ENCODE measurements at places on chromosomes 3 and 15.

DNA sequence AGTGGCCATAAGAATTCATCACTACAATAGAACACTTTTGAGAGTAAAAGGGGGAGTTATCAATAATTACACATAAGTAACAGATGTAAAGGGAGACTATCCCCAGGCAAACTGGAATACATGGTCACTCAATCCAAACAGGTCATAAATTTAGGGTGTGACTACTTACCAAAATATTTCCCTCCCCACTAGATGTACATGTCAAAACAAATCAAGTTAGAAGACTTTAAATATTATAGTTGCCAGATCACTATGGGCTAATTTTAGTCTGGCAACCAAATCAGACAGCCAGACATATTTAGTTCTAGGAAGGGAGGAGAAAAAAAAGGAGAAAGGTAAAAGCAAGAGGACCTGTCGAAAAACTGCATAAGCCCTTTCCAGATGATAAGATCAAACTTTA is 23.1 kb downstream of the SLC24A5 start:
- peak; percentile 39 for DNase-seq

DNA sequence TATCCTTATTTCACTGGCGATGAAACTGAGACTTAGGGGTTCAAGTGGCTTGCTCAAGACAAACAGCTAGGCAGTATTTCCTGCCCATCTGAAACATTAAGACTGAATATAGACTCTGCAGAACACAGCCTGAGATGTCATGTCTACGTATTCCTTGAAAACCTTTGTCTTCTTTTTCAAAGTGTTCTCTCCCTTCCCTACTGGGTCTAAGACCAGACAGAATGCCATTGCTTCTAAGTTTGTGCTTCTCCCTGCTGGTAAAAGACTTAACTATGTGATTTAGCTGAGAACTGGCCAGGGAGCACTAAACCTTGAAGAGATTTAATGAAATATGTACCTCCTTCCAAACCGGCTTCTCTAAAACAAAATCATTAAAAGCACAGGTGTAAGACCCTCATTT is 9.9 kb downstream of the BCL6 start:
- DNase-seq: no peak

GRCh38 chr3:196726788-196727675 is 12.6 kb upstream of the PAK2 start:
- peak; percentile 9 for DNase-seq

DNA sequence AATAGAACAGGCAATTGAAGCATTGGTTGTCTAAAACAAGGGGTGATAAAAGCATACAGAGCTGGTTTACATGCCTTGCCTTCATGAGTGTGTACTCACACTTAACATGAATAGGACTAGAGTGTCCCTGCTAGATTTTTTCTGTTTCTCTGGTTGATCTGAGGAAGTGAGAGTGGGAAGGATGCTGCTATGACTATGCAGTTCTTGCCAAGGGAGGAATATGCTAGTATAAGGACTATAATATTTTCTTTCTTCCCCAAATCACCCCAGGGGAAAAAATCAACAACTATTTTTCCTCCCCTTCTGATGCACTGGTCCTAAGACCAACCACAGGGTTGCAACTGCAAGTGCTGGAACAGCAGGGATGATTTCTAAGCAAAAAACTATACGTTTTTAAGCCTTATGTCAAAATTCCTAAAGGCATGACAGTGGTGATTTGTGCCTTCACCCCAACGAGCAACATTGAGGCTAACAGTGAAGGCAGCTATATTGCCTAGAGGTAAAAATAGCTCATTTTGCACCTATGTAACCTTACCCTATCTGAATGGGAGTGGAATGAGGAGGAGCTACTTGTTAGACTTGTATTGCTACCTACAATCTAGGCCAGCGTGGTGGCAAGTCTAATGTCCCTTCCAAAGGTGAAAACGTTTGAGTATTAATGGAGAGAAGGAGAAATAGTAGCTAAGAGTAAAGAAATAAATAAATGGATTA is 33.5 kb upstream of the USP8 start:
- DNase-seq: no peak

- no peak for DNase-seq
Observed at GRCh38 chr15:60673166-60673565, 194.2 kb upstream of the ICE2 start.

GRCh38 chr3:80094589-80094988 is 326.8 kb upstream of the ROBO1 start:
- DNase-seq: no peak

DNA sequence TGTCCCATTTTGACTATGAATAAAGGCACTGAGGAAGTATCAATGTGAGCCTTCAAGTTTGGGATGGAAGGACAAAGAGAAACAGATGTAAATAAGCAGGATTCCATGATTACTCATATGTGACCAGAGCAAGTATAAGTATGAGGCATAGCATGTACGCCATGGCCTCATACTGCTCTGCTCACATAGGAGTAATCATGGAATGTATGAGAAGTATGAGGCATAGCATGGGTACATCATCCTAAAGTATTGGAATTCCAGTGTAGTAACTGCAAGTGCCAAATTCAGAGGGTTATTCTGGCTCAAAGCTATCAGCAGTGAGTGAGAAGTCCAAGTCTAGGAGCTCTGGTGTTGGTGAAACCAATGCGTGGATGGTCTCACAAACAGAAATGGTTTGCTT is 81.2 kb upstream of the WDR72 start:
- no peak for DNase-seq

DNA sequence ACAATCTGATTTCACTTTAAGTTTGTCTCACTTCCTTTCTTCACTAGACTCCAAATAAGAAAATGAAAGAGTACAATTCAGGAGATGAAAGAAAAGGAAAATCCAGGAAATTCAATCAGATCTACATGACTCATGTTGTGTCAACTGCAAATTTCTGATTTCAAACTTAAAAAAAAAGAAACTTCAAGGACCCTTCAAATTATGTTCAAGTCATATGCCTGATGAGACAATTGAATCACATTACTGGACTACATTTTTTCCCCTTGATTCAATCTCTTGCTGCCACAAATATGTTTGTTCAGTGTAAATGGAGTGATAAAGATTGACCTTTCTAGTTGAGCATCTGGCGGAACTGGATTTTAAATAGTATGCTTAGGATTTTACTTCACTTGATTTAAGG is 37.4 kb downstream of the FRMD5 start:
- peak; percentile 96 for DNase-seq

DNA sequence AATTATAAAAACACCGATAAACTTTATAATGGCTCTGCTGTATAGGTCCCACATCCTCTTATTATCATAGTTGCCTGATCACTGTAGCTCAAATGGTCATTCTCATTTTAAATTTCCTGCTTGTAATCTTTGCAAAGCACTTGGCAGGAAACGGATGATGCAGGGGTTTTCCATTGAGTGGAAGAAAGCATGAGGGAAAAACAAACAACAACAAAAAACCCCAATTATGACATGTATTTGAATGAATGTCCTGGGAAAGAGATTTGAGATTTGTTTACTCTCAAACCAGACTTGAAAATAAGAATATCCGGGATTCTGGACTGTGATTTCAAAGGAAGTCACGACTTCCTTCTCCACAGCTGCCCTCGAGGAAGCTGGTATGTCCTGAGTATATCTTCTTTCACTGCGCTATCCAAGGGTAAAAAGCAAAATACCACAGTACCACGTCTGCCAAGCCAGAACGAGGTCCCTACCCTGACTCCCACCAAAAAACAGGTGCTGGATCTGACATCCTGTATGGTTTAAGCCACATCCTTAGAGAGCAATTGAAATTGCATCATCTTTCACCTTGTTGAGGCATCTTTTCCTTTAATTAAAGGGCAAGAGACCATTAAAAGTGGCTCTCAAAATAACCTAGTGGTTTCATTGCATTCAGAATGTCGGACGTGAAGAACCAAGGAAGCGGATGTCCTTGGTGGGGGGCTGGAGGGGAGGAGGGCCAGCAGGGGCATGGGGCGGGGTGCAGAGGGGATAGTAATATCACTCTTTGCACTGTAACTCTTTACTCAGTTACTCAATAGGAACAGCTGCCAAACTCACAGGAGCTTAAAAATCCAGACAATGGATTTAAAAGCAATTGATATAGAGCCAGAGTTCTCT is 13.5 kb upstream of the TIPIN start:
- peak; percentile 15 for DNase-seq

DNA sequence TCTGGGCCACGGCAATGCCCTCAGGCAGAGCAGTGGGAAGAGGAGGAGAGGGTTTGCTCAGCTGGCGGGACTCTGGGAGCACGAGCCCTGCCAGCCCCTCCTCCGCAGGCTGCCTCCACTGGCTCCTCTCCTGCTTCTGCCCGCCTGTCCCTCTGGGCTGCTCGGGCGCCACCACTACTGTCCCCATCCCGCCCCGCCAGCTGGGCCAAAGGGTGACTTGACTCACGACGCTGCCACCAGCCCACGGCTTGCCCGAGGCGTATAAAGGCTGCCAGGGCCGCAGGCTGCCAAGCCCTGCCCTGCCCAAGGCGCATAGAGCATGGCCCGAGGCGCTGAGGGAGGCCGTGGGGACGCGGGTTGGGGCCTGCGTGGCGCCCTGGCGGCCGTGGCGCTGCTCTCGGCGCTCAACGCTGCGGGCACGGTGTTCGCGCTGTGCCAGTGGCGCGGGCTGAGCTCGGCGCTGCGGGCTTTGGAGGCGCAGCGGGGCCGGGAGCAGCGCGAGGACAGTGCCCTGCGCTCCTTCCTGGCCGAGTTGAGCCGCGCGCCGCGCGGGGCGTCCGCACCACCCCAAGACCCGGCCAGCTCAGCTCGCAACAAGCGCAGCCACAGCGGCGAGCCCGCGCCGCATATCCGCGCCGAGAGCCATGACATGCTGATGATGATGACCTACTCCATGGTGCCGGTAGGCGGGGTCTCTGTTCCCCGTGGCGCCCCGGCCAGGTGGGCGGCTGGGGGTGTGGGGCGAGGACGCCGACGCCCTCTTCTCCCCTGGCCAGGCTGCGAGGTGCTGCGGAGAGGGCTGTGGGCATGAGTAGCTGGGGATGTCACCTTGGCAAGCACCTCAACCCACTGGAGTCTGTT is at the start of gene GLDN:
Gene GLDN, plus strand, starts transcription at position 290 of the 861 bp plus-strand sequence. Its CDS starts 30 bp downstream, at position 320.
- no peak for DNase-seq

GRCh38 chr15:78977091-78977571 is 32.3 kb upstream of the CTSH start:
- no peak for DNase-seq

GRCh38 chr15:73749971-73750370 is 3.2 kb downstream of the INSYN1 start:
- DNase-seq: no peak

DNA sequence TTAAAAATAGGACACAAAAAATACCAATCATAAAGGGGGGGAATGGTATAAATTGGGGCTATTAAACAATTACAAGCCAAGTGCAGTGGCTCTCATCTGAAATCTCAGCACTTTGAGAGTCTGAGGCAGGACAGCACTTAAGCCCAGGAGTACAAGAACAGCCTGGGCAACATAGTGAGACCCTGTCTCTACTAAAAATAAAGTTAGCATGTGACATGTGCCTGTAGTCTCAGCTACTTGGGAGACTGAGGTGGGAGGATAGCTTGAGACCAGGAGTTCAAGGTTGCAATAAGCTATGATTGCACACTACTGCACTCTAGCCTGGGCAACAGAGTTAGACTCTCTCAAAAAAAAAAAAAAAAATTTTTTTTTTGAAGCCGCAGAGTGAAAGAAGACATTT is 23.8 kb upstream of the GABPB1 start:
- no peak for DNase-seq

GRCh38 chr3:100780071-100780622 is 70.9 kb downstream of the TFG start:
- no peak for DNase-seq

DNA sequence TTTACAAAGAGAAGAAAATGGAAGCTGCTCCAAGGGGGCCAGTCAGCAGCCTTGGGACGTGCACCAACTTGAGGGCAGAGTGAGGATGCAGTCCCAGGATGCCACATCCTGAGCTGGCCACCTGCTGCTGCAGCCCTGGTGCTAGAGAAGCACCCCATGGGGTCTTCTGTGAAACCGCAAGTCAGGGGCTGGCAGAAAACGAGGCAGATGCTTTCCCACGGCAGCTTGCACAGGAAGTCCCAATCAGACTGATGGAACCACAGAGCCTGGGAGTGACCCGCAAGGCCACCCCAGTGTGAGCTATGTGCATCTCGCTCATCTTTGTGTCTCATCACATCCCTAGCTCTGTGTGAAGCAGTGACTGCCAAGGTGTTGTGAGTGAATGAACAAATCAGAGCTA is 76.5 kb downstream of the NUP210 start:
- no peak for DNase-seq

DNA sequence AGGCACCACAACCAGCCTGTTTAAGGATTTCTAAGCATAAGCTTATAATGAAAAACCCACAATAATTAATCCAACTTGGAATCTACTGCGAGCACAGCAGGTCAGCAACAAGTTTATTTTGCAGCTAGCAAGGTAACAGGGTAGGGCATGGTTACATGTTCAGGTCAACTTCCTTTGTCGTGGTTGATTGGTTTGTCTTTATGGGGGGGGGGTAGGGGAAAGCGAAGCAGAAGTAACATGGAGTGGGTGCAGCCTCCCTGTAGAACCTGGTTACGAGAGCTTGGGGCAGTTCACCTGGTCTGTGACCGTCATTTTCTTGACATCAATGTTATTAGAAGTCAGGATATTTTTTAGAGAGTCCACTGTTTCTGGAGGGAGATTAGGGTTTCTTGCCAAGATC is 15.1 kb downstream of the APOD start:
- DNase-seq: no peak

- no peak for DNase-seq
Observed at GRCh38 chr3:18853269-18853668, 295.0 kb upstream of the KCNH8 start.

DNA sequence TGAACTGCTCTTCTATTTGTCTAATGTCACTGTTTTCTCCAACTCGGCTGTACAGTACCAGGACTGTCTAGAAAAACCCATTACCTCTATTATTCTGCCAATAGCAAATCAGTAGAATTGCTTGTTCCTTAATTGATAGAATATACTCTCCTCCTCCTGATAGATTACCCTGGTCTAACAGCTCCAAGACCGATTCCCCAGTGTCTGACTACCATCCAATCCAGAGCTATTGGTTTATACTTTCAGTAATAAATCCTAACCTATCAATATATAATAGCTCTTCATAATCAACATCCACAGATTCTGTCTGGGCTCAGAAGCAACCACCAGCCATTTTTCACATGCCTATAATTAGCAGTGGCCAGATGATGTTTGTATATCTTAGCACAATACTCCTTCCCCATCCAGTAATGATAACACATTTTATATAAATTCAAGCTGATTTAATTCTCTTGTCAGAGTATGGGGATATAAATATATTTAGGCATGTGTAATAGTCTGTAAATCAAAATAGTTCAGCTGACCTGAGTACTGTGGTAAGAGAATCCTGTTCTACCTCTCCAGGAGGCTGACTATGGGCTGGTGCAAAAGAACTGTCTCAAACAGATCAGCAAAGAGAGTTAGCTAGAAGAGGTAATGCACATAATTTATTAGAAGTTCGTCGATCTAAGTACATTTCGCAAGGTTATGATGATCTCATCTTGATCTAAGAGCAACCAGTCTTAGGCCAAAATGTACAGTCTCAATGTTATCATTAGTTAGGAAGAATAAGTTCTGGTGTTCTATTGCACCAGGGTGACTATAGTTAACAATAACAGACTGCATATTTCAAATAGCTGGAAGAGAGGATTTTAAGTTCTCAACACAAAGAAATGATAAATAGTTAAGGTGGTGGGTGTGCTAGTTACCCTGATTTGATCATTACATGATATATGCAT is 193.4 kb downstream of the SHOX2 start:
- no peak for DNase-seq

- DNase-seq: no peak
Observed at GRCh38 chr3:177141471-177141870, 55.8 kb downstream of the TBL1XR1 start.

GRCh38 chr3:59621037-59621436 is 571.2 kb upstream of the CFAP20DC start:
- no peak for DNase-seq

- DNase-seq: no peak
Observed at GRCh38 chr15:92643849-92644815, 11.4 kb downstream of the FAM174B start.

Data from fibroblast of the aortic adventitia (primary cell).